ENCODE measurements at places on chromosomes 1 and 21. TPM values are rescaled to one million over a fixed set of nuclear protein-coding genes. Genes with fewer than 3 reads are reported as not detected.

The URB1 gene
- 20.8 TPM for total RNA-seq

The GPR37L1 gene
- total RNA-seq = not detected

GRCh38 chr1:42930178-42931107 is 28.2 kb downstream of the SLC2A1 start:
- peaks cover 46% of the 10 kb centered on the region for H3K36me3 ChIP-seq
- H3K27ac ChIP-seq = peak overlapping the region; percentile 97
- H3K27me3 ChIP-seq = no peaks in the 10 kb centered on the region
- H3K4me3 ChIP-seq = no peak overlapping the region

DNA sequence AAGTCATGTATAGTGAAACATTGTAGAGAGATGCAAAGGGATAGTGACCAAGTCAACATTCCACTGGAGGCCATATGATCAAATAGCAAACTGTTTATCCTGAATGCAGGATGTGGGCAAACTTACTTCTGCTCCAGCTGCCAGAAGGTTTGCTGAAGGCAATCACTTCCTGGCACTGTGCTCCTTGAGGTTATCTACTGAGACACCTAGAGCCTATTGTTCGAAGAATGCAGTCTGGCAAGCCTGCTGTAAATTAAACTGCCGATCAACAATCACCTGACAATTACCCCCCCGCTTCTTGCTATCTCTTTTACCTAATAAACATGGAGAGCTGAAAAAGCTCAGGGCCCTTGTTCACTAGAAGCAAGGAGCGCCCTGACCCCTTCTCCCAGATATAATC is 139.4 kb upstream of the B3GALT2 start:
- H3K4me1 ChIP-seq = no peaks in the 10 kb centered on the region
- H3K27ac ChIP-seq = no peak overlapping the region
- no peak overlapping the region for H3K4me3 ChIP-seq
- no peak for DNase-seq
- no peaks in the 10 kb centered on the region for H3K27me3 ChIP-seq

- H3K36me3 ChIP-seq = peaks cover 47% of the 10 kb centered on the region
- H3K27ac ChIP-seq = peak overlapping the region; percentile 23
- no peak overlapping the region for H3K4me3 ChIP-seq
- no peaks in the 10 kb centered on the region for H3K27me3 ChIP-seq
- H3K4me1 ChIP-seq = no peaks in the 10 kb centered on the region
- DNase-seq = no peak
Measured at GRCh38 chr1:236552901-236553300, 29.1 kb downstream of the LGALS8 start.

- H3K4me1 ChIP-seq = peaks cover 19% of the 10 kb centered on the region
- H3K36me3 ChIP-seq = peaks cover 4% of the 10 kb centered on the region
Measured at GRCh38 chr21:31731056-31731856, 662 bp downstream of the SCAF4 start.

GRCh38 chr1:108719656-108720435 is 7.1 kb downstream of the FNDC7 start:
- H3K27me3 ChIP-seq = no peaks in the 10 kb centered on the region
- no peaks in the 10 kb centered on the region for H3K36me3 ChIP-seq
- H3K4me3 ChIP-seq = no peak overlapping the region
- H3K4me1 ChIP-seq = no peaks in the 10 kb centered on the region

GRCh38 chr1:103513711-103514110 is 11.8 kb upstream of the RNPC3 start:
- DNase-seq = no peak
- no peaks in the 10 kb centered on the region for H3K27me3 ChIP-seq

The RGS13 gene
- total RNA-seq = not detected

DNA sequence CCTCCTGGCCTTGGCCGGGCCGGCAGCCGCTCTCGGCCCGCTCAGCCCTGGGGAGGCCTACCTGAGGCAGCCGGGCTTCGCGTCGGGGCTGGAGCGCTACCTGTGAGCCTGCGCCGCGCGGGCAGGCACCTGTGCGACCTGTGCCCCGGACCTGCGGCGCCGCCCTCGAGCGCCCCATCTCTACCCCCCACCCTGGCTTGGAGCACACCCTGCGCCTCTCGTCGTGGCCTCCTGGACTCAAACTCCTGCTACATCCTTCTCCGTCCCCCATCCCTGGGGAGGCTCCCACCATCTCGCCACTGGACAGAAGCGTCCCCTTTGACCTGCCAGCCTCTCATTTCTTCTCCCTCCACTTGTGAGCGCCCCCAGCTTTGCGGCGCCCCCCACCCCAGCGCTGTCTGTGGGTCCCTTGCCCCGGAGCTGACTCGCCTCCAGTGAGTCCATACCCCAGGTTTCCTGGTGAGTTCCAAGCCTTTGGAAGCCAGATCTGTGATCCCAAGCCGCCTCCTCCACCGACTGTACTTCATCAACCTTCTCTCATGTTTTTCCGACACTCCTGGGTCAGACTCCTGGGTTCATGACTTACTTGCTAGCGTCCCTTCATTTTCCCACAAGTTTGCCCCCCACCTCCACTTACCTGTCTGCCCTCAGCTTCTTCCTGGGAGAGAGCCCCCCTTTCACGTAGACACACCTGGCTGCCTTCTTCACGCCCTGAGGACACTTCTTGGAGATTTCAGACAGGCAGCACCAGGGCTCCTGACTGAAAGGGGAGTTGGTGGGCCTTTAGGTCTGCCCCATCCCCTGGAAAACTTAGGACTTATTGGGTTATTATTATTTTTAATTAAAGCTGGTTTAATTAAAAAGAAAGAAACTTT is 1.3 kb downstream of the FOXE3 start:
- H3K4me1 ChIP-seq = peaks cover 6% of the 10 kb centered on the region
- DNase-seq = no peak
- peaks cover 42% of the 10 kb centered on the region for H3K27me3 ChIP-seq
- H3K36me3 ChIP-seq = no peaks in the 10 kb centered on the region
- peak overlapping the region; percentile 13 for H3K4me3 ChIP-seq
- no peak overlapping the region for H3K27ac ChIP-seq

The DENND4B gene
- 130 TPM for total RNA-seq

The PIK3R3 gene
- 0.45 TPM for total RNA-seq

DNA sequence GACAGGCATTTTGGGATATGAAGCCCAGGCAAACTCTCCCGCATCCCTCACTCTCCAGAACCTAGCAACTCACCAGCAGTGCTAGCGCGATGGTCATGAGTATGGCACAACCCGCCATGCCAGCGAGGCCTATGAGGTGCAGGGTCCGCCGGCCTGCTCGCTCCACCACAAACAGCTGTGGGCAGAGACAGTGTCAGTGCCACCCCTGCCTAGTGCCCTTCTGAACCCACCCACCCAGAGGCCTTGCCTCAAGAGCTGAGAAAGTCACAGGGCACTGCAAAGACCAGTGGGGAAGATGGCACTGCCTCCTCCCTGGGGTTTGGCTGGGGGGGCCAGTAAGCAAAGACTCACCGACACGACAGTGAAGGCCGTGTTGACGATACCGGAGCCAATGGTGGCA is 29.8 kb downstream of the SLC2A1 start:
- peaks cover 44% of the 10 kb centered on the region for H3K36me3 ChIP-seq
- H3K27ac ChIP-seq = peak overlapping the region; percentile 61
- DNase-seq = no peak
- H3K4me1 ChIP-seq = peaks cover 51% of the 10 kb centered on the region

DNA sequence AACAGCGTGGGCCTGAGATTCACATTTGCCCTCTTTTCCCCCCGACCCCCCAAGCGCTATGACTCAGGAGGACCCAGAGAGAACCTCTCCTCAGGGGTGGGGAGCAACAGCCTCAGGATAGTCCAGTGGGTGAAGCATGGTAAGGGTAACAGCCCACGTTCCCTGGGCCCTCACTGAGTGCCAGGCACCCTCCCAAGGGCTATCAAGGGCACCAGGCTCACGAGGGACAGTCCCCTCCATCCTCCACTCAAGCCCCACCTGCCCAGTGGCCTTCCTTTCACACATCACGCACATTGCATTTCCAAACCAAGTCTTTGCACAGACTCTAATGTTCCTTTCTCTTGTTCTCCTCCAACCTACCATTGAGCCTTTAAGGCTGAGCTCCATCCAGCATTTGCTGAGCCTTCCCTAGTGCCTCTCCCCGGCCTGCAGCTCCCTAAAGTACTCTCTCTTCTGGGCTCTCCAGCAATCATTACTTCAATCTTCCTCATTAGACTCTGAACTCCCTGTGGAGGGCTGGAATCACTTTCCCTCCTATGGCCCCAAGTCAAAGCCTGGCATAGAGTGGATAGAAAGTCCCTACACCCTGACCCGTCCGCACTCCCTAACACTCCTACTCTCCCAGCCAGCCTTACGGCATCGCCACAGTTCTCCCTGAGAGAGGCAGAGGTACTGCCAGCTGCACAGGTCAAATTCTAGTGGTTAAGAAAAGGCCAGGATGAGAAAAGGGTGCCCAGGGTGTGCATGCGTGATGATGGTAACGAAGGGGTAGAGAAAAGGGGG is 1.0 kb downstream of the AKR7A2 start:
- peaks cover 22% of the 10 kb centered on the region for H3K4me1 ChIP-seq
- H3K27me3 ChIP-seq = no peaks in the 10 kb centered on the region
- H3K27ac ChIP-seq = no peak overlapping the region
- H3K4me3 ChIP-seq = peak overlapping the region; percentile 83

The CZIB gene
- total RNA-seq = 45.6 TPM

All from activated naive CD4-positive, alpha-beta T cell treated with anti-CD3 and anti-CD28 coated beads for 36 hours (primary cell).